ENCODE measurements at places on chromosomes 11 and 22. TPM values are rescaled to one million over a fixed set of nuclear protein-coding genes. Genes with fewer than 3 reads are reported as not detected.

DNA sequence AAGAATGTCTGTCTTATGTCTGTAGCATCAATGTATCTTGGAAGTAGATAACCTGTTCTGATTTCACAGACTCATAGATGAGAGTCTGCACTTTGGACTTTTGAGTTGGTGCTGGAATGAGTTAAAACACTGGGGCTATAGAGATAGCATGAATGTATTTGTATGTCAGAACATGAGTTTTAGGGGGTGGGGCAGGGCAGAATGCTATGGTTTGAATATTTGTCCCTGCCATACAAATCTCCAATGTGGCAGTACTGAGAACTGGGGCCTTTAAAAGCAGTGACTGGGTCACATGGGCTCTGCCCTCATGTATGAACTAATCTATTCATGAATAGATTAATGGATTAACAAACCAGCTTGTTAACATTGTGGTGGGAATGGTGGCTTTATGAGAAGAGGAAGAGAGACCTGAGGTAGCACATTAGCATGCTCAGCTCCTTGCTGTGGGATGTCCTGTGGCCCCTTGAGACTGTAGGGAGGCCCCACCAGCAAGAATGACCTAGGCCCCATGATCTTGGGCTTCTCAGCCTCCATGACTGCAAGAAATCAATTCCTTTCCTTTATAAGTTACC, 15.5 kb upstream of the OR52K1 start:
- H3K27ac ChIP-seq = no peak overlapping the region
- H3K36me3 ChIP-seq = no peaks in the 10 kb centered on the region
- no peak for DNase-seq
- no peak overlapping the region for H3K4me3 ChIP-seq
- H3K27me3 ChIP-seq = no peaks in the 10 kb centered on the region

DNA sequence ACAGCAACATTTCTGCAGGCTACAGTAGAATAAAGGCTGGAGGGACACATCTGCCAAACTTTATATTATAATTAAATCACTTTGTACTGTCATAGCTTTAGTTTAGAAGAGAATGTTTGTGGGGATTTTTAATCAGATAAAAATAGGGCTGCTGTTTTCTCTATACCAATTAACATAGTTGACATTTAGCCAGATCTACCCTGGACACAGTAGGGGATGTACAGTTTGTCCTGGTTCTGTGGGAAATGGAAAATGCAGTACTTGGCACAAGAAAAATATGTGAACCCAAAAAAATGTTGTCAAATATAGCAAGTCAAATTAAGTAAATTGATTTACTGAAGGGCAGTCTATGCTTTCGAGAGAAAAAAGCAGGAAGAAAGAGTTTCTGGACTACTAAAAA, 20.8 kb upstream of the PICALM start:
- no peaks in the 10 kb centered on the region for H3K36me3 ChIP-seq
- no peaks in the 10 kb centered on the region for H3K27me3 ChIP-seq
- DNase-seq = no peak
- no peaks in the 10 kb centered on the region for H3K4me1 ChIP-seq
- no peak overlapping the region for H3K4me3 ChIP-seq
- H3K27ac ChIP-seq = no peak overlapping the region

DNA sequence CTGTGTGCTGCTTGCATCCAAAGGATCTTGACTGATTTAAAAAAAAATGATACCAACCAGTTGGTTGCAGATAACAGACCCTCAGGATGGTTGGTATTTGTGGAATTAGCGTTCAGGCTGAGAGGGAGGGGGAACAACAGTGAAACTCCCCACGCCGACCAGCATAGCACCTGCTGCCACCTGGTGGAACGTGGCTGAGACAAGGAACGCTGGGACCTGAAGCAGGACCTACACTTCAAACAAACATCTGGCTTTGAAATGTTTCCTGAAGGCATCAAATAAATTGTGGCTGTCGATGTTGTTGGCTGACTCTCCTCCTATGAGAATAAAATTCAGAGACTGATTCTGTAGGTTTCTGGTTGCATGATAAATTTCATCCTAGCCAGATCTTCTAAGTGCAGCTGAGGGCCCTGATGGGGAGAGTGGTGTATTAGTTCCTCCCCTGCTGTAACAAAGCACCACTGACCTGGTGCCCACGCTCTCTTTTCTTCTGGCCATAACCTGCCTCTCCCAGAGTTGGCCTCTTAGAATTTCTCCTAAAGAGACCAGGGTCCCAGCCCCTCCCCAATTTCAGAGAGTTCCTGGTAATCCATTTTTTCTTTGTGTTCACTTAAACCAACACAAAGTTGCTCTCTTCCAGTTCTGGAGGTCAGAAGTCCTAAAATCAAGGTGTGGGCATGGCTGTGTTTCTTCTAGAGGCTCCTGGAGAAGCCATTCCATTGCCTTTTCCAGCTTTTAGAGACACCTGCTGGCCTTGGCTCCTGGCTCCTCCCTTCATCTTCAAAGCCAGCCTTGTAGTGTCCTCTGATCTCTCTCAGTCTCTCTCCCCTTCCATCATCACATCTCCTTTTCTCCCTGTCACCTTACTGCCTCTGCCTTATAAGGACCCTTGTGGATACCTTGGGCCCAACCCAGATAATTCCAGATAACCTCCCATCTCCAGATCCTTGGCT, 17.3 kb downstream of the APOL2 start:
- no peak overlapping the region for H3K4me3 ChIP-seq
- no peak for DNase-seq
- no peak overlapping the region for H3K27ac ChIP-seq
- H3K27me3 ChIP-seq = no peaks in the 10 kb centered on the region
- no peaks in the 10 kb centered on the region for H3K36me3 ChIP-seq

- no peaks in the 10 kb centered on the region for H3K4me1 ChIP-seq
- H3K27ac ChIP-seq = no peak overlapping the region
- DNase-seq = no peak
- no peaks in the 10 kb centered on the region for H3K36me3 ChIP-seq
- H3K27me3 ChIP-seq = no peaks in the 10 kb centered on the region
Measured at GRCh38 chr11:39681428-39681827, 1778.0 kb downstream of the LRRC4C start.

DNA sequence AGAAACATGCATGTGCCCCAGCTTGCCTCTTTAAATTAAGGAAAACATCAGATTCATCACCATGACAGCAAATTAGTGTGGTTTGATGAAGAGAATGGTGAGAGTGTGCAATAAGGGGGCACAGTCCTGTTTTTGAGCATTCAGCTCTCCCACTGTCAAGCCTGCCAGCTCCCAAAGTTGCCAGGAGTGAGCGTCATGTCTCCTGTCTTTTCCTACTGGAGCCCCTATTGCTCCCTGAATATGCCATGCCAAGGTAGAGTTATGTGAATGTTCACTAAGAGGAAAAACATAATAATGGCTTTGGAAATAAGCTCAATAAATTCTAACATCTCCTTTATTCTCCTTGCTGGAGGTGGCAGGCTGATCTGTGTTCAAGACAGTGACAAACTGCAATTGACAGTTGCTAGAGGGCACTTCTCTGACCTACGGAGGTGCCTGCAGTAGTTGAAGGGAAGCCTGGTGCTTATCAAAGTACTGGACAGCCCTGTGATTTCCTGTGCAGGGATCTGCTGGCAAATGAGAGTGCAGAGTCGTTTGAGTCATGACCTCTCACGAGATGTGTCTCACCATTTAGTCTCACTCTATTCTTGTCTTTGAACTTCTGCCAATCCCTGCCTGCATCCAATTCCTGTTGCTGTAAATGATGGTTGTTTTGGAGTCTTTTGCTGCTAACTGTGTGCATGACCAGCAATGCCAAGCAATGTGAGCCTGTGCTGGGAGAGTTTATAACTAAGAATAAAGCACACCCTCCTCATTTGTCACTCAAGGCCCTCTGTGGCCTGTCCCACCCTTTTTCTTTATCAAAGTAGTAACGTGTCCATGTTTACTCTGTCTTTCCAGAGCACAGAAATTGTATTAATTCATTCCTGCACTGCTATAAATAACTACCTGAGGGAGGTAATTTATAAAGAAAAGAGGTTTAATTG, 34.8 kb downstream of the MRGPRX2 start:
- no peaks in the 10 kb centered on the region for H3K36me3 ChIP-seq
- DNase-seq = no peak
- no peak overlapping the region for H3K4me3 ChIP-seq

DNA sequence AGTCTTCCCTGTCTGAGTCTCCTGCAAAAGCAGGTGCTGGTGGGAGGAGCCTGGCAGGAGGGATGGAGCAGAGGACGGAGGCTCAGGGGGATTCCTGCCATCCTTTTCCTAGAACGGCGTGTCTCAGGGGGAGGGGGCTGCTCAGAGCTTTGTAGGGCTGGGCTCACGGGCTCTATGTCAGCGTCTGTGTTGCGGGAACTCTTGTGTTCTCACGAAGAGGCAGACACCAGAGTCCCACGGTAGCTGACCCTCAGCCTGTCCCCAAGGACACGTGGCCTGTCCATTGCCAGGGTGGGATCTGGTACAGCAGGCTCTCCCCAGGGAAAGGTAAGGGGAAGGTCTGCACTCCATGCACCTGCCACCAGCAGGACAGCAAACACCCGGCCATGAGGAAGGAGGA, 1505.2 kb downstream of the TBC1D22A start:
- H3K4me3 ChIP-seq = no peak overlapping the region
- no peaks in the 10 kb centered on the region for H3K4me1 ChIP-seq
- no peak overlapping the region for H3K27ac ChIP-seq
- no peak for DNase-seq
- H3K36me3 ChIP-seq = no peaks in the 10 kb centered on the region
- no peaks in the 10 kb centered on the region for H3K27me3 ChIP-seq

The MRGPRD gene
- total RNA-seq = not detected

GRCh38 chr11:62124186-62125113, 639 bp downstream of the INCENP start:
- no peak overlapping the region for H3K27ac ChIP-seq
- H3K36me3 ChIP-seq = peaks cover under 1% of the 10 kb centered on the region
- H3K4me1 ChIP-seq = peaks cover 13% of the 10 kb centered on the region
- peak overlapping the region; percentile 97 for H3K4me3 ChIP-seq

The SAA2 gene
- 77.4 TPM for total RNA-seq

The SUSD2 gene
- 51.0 TPM for total RNA-seq

DNA sequence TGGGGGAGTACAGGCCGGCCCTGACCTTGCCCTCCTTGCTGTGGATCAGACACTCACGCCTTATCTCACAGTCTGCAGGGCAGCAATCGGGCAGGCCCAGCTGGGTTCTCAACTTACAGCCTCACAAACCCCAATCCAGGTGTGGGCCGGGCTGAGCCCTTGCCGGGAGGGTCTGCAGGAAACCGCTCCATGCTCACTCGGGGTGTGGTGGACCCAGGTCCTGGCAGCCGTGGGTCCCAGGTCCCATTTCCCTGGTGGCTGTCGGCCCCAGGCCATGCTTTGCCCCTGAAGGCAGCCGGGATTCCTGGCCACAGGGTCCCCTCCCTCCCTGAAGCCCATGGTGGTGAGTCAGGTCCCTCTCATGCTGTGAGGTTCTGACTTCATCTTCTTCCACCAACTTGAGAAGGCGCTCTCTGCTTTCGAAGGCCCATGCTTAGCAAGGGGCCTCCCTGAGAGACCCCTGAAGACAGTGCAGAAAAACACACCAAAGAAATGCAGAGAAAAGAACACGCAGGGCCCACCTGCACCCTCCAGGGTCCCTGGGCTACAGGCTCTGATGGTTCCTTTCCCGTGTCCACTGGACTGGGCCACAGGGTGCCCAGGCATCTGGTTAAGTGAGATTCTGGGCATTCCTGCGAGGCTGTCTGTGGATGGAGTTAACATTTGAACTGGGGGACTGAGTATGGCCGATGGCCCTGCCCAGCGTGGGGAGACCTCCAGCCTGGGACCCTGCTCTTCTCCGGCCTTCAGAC, 588.2 kb downstream of the BRD1 start:
- H3K27ac ChIP-seq = no peak overlapping the region
- no peak for DNase-seq
- H3K36me3 ChIP-seq = no peaks in the 10 kb centered on the region
- H3K4me1 ChIP-seq = no peaks in the 10 kb centered on the region

Data from ascending aorta (tissue), 2 donors.